T-helper 17 cell (primary cell): ENCODE measurements at places on chromosomes 2 and 18.
A peak's percentile ranks its signal among the peaks of the same experiment; 100 is the strongest.

- peak; percentile 42 for DNase-seq
Observed at GRCh38 chr2:46297546-46298271, 502 bp downstream of the EPAS1 start.

DNA sequence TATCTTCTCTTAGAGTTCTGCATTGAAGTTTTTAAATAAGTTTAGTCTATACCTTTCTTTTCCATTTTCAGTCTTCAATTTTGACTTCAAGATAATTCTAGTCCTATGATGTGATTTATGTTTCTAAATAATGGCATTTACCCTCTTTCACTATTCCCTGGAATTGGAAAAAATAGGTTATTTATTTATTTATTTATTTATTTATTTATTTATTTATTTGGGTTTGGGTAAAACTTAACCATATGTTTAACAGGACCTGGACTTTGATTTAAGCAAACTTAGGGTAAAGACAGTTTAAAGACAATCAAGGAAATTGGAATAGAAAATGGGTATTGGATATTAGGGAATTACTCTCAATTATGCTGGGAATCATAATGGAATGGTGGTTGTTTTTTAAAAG is 182.1 kb downstream of the RPIA start:
- DNase-seq: no peak

DNA sequence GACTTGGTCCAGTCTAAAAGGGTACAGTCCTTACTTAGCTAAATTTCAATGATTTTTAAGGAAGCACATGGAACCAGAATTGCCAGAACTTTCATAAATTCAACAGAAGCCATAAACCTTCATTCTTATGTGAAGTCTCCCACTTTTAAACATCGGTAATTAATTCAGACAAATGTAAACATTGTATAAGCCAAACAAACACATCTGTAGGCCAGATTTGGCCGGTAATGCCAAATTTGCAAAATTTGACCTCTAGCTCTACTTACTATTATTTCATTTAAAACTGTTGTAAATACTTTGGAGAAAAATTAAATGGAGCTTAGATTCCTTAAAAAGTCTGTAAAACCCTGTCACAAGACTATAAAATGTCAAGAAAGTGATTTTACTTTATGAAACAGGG is 83.2 kb upstream of the GALNT5 start:
- DNase-seq: no peak

GRCh38 chr18:36396190-36396589 is 98.7 kb downstream of the FHOD3 start:
- DNase-seq: no peak

- no peak for DNase-seq
Observed at GRCh38 chr2:15668611-15669305, 77.1 kb downstream of the DDX1 start.

DNA sequence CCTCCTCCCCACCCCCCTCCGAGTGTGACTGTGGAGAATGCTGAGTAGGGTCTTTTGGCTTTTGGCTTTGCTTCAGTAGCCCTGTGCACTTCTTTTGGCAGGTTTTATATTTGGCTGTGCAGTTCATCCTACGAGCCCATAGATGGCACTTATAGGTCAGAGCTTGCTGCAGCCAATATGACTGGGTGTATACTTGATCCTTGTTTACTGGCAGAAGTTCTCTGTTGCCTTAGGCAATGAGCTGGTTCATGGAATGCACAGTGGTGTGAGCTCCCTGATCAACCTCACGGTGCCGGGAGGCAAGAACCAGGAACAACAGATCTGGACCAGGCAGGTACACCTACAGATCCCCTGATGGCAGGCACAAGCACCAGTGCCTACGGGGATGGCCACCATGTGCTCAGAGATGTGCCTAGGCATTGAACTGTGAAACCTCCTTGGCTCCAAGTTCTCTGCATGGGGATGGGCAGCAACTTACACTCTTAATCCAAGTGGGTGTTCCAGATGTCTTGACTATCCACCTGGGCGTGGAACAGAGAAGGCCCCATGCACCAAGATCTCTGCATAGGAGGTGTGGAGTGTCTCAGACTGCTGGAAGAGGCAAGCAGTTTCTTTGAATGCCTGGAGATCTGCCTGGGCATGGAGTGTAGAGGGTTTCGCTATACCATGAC is 190.4 kb downstream of the KIAA1328 start:
- DNase-seq: no peak

GRCh38 chr2:47868611-47869352 is 37.5 kb downstream of the FBXO11 start:
- DNase-seq: no peak

GRCh38 chr2:230418341-230419016 is 2.5 kb downstream of the SP100 start:
- no peak for DNase-seq

GRCh38 chr2:8595811-8596600 is 85.8 kb upstream of the ID2 start:
- DNase-seq: no peak

DNA sequence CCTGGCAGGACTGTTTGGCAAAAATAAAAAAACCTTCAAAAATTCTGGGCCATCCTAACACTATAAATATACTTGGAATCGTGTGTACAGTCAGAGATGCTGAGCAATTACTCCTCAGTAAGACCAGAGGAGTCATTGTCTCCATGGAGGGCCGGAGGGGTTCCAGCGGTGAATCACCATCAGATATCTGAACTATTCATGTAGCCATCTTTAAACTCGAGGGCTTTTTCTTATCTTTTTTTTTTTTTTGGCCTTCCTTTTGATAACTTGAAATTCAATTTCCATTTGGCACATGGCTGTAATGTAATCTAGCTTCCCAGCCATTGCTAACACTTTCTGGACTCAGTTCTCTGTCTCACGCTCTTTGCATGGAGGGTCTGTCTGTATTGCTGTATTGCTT is 7.4 kb upstream of the FHL2 start:
- no peak for DNase-seq

- no peak for DNase-seq
Observed at GRCh38 chr18:38427234-38427633, 861.6 kb upstream of the CELF4 start.

DNA sequence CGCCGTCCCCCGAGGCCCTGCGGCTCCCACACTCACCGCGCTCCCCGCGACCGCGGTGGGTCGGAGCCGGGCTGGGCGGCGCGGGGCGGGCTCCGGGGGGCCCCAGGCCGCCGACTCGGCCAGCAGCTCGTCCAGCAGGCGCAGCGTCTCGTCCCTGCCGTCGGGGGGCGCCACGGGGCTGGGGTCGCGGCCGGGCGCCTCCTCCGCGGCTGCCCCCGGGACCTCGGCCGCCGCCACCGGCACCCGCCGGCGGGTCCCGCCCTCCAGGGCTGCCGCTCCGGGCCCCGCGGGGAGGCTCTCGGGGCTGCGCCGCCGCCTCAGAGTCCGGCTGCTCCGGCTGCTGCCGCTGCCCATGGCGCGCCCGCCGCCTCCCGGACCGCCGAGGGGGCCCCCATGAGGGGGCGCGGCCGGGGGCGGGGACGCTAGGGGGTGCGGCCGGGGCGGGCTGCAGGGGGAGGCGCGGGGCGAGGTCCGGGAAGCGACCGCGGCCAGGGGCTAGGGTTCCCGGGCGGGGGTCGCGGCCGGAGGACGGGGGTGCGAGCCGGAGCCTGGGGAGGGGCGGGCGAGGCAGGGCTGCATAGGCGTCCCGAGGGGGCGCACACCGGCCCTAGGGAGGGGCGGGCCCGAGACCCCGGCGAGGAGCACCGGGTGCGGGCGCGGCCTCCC is at the start of gene CYS1:
Gene CYS1, minus strand, starts transcription at position 542 of the 666 bp plus-strand sequence. Its CDS starts 188 bp downstream, at position 354.
- no peak for DNase-seq

- no peak for DNase-seq
Observed at GRCh38 chr18:48139431-48140347, 209.2 kb upstream of the SMAD2 start.

DNA sequence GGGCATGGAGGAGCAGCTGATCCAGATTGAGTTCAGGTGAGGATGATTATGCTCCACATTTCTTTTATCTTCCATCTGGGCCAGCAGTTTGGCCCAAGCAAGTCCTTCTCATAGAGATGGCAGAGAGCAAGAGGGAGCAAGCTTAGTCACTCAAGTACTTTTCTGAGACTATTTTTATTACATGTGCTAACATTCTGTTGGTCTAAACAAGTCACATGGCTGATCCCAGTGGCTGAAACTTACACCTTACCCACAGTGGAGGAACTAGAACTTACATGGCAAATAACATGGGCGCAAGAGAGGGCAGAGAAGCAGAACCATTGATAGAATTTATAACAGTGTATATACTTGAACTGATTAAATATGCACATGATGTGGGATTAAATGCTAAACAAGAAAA is 105.7 kb downstream of the KYNU start:
- no peak for DNase-seq

GRCh38 chr2:168699844-168700417 is 102.5 kb upstream of the NOSTRIN start:
- DNase-seq: no peak

DNA sequence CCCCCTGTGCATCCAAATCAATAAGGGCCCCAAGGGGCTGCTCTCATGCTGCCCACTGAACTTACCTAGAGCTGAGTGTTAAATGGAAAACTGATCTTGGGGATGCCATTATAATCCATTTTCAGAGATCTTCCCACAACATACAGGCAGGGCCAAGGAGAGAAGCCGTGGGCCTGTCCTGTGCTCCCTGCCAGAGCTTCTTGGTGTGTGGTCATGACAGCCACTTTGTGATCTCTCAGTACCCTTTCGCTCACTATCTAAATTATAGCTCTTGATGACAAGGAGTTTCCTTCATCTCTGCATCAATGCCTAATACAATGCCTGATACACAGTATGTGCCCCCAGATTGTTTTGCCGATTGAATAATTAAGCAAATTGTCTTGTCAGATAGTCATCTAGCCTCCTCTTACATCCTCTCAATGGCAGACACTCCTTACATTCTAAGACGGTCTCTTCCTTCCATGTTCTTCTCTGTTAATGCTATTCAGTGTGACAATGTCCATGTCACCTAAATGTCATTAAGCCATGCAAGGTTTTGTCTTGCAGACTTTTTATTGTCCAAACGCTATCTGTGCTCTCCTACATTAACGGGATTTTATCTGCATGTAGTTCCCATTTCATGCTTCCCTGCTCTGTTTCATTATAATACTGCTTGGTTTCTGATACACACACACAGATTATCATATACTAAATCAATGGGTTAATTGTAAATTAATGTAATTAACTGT is 5.9 kb downstream of the CSRNP3 start:
- no peak for DNase-seq

DNA sequence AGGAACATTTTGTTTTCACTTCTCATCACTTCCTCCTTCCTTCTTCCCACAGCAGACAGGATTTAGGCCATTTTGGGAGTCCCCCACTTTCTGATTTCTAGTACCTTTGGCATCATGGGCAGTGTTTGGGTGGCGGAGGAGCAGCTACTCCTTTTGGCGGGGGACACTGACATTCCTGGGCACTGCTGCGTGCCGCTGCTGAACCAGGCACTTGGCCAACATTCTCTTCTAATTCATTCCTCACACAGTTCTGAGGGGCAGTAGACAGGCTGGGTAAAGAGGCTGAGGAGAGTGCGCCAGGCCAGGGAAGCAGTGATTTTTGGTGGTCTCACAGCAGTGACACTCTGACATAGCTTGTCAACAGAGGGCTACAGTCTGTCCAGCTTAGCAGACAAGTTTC is 270.2 kb downstream of the LOXHD1 start:
- no peak for DNase-seq

GRCh38 chr2:36597532-36598377 is at the start of gene FEZ2:
FEZ2 (minus strand) TSS chr2:36598168; CDS start chr2:36598142, 26 bp downstream.
- DNase-seq: peak; percentile 46

DNA sequence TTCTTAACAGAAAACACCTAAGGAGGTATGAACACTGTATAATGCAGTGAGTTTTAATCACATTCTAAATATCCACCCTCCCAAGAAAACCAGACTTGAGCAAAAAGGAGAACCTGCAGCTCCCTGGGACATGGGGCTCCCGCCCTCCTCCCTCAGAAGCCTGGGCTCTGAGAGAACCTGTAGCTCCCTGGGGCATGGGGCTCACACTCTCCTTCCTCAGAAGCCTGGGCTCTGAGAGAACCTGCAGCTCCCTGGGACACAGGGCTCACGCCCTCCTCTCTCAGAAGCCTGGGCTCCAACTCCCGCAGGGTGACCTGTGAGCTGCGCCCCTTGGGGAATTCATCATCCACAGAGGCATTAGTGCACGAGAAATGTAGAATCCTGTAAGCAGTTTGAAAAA is 222.9 kb downstream of the SNTG2 start:
- DNase-seq: no peak

DNA sequence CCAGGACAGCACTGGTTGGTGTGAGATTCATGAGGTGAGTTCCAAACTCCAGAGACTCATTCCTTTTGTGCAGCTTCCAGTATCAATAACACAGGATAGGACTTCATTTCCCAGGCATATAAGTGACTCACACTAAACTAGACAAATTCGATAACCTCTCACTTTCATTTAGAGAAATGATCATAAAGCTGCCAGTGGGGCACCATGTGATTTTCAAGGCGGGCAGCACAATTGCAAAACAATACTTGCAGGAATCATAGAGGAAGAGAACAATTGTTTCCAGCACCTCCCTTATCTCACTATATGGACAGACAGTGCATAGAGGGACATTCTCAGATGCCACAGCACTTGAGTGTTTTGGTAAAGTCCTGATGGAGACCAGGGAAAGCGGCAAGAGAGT is 31.3 kb upstream of the DNAH7 start:
- no peak for DNase-seq

GRCh38 chr2:231348173-231348572 is 47.3 kb upstream of the B3GNT7 start:
- no peak for DNase-seq

DNA sequence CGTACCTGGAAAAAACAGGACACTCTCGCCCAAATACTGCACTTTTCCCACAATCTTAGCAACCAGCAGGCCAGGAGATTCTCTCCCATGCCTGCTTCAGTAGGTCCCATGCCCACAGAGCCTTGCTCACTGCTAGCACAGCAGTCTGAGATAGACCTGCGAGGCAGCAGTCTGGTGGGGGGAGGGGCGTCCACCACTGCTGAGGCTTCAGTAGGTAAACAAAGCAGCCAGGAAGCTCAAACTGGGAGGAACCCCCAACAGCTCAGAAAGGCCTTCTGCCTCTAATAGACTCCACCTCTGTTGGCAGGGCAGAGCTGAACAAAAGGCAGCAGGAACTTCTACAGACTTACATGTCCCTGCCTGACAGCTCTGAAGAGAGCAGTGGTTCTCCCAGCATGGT is 1202.8 kb upstream of the ACVR2A start:
- DNase-seq: no peak

- DNase-seq: no peak
Observed at GRCh38 chr18:80105369-80106167, 3.5 kb upstream of the ADNP2 start.

DNA sequence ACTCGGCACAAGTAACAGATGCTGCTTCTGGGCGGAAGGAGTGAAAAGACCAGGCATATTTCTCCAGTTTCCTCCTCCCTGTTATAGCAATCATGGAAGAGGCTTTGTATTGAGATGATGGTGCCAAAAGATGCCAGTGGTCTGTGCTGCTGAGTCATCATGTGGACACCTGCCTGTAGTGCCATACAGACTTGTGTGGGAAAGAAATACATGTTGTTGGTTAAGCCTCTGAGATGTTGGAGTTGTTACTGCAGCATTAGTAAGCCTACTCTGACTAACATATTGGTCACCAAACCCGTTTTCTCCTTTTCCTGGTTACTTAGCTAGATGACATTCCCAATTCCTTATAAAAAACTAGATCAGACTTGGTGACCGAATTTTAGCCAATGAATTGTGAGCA is 356.9 kb downstream of the ZNF521 start:
- DNase-seq: no peak
